Endothelial cell of coronary artery (primary cell): ENCODE measurements at places on chromosomes 4 and X. TPM values are rescaled to one million over a fixed set of nuclear protein-coding genes. Genes with fewer than 3 reads are reported as not detected.

TMEM255A gene
- under 0.01 TPM in 1 of 2 replicates, not detected in the other for total RNA-seq

MAGEE1 gene
- total RNA-seq, result 0.45 and 0.85 TPM in 2 replicates

ZMAT1 gene
- total RNA-seq, result 1.3 and 2.2 TPM in 2 replicates

L1CAM gene
- total RNA-seq, result 0.09 and 0.28 TPM in 2 replicates

SUV39H1 gene
- total RNA-seq, result 2.9 and 5.8 TPM in 2 replicates

YY2 gene
- 1.1 and 2.4 TPM in 2 replicates for total RNA-seq

TNIP3 gene
- total RNA-seq, result 0.36 and 0.94 TPM in 2 replicates

ALB gene
- total RNA-seq, result not detected in 2 replicates

IL2 gene
- not detected in 2 replicates for total RNA-seq

CT45A5 gene
- total RNA-seq, result not detected in 2 replicates

FAM9C gene
- total RNA-seq, result not detected in 2 replicates

PPEF2 gene
- not detected in 2 replicates for total RNA-seq

XAGE1A gene
- total RNA-seq, result not detected in 2 replicates

CSAG3 gene
- not detected in 2 replicates for total RNA-seq
